ENCODE measurements at places on chromosomes 3 and 15.

DNA sequence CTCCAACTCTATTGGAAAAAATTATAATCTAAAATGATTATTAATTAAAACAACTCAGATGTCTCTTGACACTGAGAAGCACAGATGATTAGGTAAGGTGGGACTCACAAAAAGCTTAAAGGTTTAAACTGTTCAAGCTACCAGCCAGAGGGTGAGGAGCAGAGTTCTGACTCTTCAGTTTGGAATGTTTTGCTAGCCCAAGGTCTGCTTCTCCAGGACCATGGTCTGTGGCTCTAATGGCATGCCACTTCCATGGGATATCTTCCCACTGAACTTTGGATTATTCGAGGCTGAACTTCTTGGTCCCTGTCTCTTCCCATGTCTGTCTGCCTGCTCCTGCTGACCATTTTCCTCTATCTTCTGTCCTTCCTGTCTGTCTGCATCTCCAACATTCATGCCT lies 49.2 kb downstream of the CACNA2D3 start:
- DNase-seq: no peak

GRCh38 chr3:54793171-54793570 lies 134.7 kb downstream of the LRTM1 start:
- no peak for DNase-seq

GRCh38 chr3:73805435-73805834 lies 180.7 kb upstream of the PDZRN3 start:
- DNase-seq: no peak

DNA sequence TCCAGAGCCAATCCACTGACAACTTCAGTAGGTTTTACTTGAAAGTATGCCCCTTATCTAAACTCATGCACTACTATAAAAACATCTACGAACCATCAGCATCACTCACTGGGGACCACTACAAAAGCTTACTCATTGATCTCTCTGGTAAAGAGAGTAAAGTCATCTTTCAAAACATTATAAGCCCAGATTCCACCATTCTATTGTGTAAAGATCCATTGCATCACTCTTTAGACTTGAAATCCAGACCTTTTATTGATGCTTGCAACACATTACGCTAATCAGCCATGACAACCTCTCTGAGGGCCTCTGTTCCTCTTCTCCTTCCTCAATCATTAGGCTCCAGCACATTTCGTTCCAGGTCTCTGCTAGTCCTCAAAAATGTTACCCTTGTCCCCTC lies 248.9 kb upstream of the WNT5A start:
- DNase-seq: peak; percentile 33

GRCh38 chr15:27070841-27071240 lies 99.9 kb downstream of the GABRG3 start:
- DNase-seq: no peak

- DNase-seq: no peak
Measured at GRCh38 chr15:32029409-32029861, 880 bp upstream of the CHRNA7 start.
